ENCODE measurements at places on chromosomes 1 and 21. TPM values are rescaled to one million over a fixed set of nuclear protein-coding genes. Genes with fewer than 3 reads are reported as not detected.

Gene PDZK1
- 0.39 TPM for total RNA-seq

Gene SLC22A15
- 19.5 TPM for total RNA-seq

Gene CFHR5
- total RNA-seq, result not detected

Gene CFAP298
- 16.7 TPM for total RNA-seq

Gene SLC45A1
- 0.86 TPM for total RNA-seq
